ENCODE measurements at places on chromosomes 4 and X.

GRCh38 chr4:142984871-142985585 lies 138.9 kb upstream of the INPP4B start:
- DNase-seq = no peak

- no peak for DNase-seq
These were observed 177.8 kb upstream of the DKK2 start for GRCh38 chr4:107213880-107214279.

- no peak for DNase-seq
These were observed 67.7 kb upstream of the SPANXN2 start for GRCh38 chrX:143788265-143788664.

- no peak for DNase-seq
These were observed 52.4 kb downstream of the MID2 start for GRCh38 chrX:107878106-107878505.

- DNase-seq = peak; percentile 6
These were observed 14.9 kb downstream of the MID1IP1 start for GRCh38 chrX:38816155-38816554.

DNA sequence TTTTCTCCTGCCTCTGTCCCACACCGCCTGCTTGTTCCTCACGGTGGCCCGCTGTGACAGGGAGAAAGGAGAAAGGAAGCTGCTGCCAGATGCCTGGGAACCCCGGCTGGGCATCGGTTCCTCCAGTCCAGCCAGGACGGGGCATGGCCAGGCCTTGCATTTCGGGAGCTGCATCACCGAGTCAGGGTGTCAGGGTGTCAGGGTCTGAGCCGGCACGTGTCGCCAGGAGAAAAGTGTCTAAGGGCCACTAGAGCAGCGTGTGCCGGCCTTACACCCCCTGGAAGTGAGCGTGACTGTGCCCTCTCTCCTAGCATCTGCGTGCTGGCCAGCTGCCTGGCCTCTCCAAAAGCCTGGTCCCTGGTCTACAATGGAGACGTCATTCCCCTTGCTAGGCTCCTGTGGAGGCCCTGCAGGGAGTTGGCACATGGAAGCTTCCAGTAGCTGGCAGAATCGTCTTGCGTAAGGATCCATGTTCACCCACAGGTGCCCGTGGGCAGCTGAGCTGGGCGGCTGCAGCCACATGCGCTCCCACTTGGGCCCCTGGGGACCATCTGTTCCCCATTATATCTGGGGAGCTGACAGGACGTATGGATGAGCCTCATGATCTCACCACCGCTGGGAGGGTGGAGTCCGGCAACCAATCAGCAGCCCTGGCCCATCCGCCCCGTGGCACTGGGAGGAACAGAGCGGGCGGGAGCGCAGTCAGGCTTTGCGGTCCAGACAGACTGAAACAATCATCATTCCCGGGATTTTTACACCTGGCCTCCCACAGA lies 39.9 kb upstream of the HMX1 start:
- DNase-seq = no peak

DNA sequence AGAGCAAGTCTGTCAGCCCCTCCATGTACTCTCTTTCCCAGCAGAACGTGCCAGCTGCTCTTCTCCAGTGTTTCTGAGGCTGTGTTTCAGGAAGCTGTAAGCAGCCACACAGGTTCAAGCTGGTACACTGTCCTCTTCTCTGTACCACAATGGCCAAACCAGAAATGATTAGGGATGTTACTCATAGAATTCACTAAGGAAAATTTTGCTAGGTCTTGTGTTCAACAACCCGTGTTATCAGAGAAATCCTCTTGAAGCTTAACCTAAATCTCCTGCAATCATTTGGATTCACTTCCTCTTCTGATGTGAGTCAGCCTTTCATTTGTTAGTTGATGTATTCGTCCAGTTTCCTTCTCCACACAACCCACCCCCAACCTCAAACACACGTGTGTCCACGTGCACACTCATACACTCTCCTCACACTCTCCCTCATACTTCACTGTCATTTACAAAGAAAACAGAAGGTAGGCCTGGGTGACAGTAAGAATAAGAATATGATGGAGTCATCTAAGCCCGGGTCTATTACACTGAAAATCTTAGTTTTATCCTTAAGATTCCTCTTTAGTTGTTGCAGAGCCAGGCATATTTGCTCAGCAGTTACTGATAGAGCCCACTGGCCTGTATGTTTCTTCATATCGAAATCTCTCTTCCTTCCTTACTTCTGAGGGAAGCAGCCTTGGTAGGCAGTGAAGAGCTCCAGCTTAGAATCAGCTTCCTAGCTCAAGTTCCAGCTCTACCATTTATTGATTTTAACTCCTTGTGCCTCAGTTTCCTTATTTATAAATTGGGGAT lies 63.4 kb downstream of the DCUN1D4 start:
- no peak for DNase-seq

GRCh38 chrX:25897758-25898157 lies 240.4 kb upstream of the MAGEB18 start:
- no peak for DNase-seq

- no peak for DNase-seq
These were observed 182.7 kb downstream of the KCNIP4 start for GRCh38 chr4:21765810-21766407.

DNA sequence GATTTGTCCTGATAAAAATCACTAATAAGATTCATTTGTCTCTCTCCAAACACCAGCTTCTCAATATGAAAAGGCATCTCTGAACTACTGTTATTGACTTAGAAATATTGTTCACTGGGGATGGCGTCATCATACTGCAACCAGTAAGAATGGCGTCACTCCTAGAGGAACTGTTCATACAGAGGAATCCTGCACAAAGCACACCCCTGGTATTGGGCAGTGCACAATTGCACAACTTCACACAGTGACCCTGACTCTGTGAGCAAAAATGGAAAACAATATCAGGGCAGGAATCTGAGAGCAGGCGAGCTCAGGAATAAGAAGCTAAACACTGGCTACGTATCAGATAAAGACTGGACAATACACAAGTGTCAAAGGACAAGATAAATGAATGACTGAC lies 66.7 kb upstream of the PNPLA4 start:
- DNase-seq = no peak

- DNase-seq = no peak
These were observed 811 bp downstream of the FLNA start for GRCh38 chrX:154373340-154374306.

DNA sequence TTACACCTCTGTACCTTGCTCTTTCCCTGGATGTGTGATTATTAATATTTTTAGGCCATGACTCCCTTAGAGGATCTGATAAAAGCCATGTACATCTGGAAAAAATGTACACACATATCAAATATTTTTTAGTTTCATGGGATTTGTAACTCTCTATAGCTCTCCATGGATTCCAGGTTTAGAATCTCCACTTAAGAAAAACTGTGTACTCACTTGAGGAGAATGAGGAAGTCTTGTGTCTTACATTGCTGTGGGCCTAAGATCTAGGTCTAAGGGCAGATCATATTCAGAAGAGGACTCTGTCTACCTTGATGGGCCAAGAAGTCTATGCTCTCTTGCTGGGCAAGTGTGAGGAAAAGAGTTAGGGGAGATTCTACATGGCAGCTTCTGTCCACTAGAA lies 98.0 kb downstream of the RRAGB start:
- no peak for DNase-seq

GRCh38 chrX:125439194-125439849 lies 119.7 kb downstream of the TEX13C start:
- no peak for DNase-seq

DNA sequence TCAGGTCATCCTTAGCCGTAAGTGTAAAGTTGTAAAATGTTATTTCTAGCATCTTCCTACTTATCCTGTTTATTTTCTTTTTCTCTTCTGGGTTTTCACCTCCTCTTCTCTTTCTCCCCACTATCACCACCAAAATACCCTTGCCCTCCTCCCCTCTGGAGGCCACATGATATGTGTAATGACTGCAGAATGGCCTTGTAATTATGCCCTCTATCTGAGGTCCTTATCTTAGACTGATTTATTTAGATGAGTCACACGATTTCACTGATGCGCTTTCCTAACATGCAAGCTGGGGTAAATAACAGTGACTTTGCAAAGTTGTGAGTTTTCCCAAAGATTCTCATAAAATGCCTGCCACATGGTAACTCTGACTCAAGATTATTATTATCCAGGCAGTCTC lies 231.8 kb upstream of the GPRIN3 start:
- no peak for DNase-seq

DNA sequence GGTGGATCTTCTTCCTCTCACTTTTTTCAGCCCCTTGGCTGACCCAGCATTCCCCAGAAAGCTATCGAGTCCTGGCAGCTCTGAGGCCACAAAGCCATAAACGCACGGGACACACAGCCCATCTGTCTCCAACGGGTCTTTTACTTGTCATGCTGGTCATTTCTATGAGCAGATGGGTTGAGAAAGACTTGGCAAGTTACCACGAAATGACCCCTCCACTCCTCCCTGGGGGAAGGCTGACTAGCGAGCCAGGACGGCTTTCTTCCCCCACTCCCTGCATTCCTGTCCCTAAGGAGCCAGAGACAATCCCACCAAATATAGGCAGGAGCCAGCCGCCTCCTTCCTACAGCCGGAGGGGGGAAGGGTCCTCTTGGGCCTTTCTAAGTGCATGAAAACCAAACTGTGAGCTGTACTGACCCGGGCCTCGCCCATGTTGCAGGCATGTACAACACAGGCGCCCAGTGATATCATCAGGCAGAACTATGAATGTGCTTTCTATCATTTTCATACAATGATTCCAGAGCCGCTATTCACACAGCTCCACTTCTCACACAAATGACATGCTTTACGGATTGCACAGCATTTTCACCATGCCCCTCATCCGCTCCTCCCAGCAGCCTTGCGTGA lies 28.6 kb downstream of the AFAP1 start:
- no peak for DNase-seq

GRCh38 chrX:110086916-110087484 lies 84.1 kb downstream of the TMEM164 start:
- DNase-seq = no peak

DNA sequence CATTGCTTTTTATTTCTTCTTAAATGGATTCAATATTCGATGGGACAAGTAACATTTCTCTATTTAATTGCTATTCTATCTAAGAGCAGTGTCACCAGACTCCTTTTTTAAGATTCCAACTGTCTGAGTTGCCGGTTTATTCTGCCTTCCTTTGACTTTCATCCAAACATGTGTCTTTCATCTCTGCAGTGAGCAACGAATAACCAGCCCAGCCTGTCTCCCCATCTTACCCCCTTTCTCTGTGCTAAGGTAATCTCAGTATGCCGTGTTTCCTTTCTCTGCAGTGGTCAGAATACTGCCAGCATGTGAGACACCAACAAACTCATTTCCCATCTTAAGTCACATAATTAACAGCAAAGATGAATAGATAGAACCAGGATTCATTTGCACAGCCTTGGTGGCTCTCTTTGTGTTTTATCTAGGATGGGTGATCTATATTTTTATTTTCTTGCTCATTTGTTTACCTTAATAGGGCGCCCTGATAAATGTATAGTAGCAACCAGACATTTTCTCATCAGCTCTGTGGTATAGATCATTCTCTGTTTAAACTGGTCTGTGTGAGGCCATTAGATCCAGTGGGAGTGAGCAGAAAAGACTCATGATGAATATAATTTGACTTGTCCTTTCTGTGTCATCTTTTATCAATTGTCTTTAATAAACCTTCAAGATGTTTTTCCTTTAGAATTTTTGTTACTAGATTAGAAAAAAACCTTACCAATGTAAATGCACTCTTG lies 394.8 kb upstream of the IGFBP7 start:
- DNase-seq = no peak

DNA sequence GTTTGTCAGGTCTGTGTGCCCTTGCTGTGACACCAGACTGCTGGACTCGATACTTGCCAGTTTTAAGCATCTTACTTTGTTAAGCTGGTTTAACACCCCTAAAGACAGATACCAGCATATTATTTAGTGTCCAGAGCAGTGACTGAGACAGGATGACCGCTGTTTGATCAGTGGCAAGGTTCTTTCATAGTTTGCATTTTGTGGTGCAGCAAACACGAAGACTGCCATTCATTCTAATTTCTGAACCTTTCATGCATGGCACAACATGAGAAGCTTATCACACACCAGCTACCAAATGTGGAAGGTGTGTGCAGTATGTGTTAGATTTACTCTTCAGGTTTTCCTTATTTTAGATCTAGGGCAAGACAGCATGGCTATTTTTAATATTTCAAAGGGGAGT lies 28.2 kb downstream of the JADE1 start:
- no peak for DNase-seq

GRCh38 chr4:76147454-76148141 lies 599 bp downstream of the NUP54 start:
- peak; percentile 15 for DNase-seq

DNA sequence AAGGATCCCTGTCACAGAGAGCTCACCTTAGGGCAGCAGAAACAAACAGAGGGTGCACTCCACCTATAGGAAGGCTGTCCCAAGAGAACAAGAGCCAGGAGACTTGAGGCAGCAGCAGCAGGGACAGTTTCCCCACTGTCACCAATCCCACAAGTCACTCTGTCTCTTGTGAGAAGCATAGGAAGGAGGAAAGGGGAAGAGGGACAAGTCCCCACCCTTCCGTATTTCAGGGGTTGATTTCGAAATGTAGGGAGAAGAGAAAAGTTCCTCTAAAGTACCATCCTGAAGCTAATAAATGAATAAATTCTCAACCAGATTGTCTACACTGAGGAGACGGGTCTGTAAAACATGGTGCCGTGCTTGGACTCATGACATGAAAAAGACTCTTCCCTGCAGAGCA lies 9.5 kb upstream of the TLR8 start:
- DNase-seq = no peak

DNA sequence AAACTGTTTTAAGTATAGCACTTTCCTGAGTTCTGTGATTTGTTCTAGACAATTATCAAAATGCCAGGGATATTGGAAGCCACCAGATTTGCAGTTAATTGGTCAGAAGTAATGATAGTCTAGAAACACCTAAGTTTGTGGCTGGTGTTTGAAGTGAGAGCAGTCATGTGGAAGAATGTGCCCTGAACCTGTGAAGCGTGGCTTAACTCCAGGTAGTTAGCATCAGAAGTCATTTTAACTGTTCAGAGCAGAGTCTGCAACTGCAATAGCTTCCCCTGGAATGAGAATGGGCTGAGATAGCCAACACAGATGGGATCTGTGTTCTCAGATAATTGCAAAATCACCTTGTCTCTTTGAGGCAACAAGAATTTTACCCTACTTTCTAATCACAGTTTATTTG lies 255.1 kb upstream of the GK2 start:
- DNase-seq = no peak

DNA sequence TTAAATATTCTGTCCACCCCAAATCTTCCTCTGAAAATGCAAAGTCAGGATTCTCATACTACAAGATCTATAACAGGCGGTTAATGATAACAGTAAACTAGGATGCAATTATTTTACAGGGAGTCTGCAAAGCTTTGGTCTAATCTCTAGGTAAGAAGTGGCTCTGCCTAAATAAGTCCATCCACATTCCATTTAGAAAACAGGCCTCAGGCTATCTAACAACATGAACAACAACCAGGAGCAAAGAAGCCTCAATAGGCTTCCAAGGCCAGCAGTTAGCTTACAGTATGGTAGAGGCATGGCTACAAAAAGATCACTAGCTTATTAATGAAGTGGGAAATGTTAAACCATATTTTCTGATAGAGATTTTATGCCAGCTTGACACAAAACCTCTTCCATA lies 6.4 kb downstream of the MAB21L2 start:
- no peak for DNase-seq
